ENCODE measurements at places on chromosomes 1 and 21. TPM values are rescaled to one million over a fixed set of nuclear protein-coding genes. Genes with fewer than 3 reads are reported as not detected.
A peak's percentile ranks its signal among the peaks of the same experiment; 100 is the strongest.

GRCh38 chr1:210690236-210690635, 361.5 kb downstream of the HHAT start:
- H3K27ac ChIP-seq: no peak overlapping the region
- no peak overlapping the region for H3K4me3 ChIP-seq
- no peaks in the 10 kb centered on the region for H3K36me3 ChIP-seq
- no peaks in the 10 kb centered on the region for H3K27me3 ChIP-seq
- no peaks in the 10 kb centered on the region for H3K4me1 ChIP-seq

DNA sequence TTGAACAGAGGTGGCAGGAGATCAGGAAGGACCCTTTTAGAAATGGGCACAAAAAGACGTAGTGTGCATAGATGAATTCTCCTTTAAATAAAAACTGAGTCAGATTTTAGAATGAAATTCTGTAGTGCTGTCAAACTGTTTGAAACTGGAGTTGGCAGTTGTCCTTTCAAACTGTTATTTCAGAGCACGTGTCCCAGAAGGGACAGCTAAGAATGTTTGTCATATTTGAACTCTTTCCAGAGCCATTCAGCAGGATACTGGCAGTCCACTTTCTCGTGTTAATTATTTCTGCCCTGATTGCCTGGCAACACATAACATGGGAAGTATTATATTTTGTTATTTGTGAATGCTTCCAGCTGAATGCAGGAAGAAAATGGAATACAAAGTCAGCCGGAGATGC, 212.3 kb upstream of the DPYD start:
- DNase-seq: no peak
- no peaks in the 10 kb centered on the region for H3K4me1 ChIP-seq
- no peaks in the 10 kb centered on the region for H3K27me3 ChIP-seq
- no peaks in the 10 kb centered on the region for H3K36me3 ChIP-seq
- H3K4me3 ChIP-seq: no peak overlapping the region

DNA sequence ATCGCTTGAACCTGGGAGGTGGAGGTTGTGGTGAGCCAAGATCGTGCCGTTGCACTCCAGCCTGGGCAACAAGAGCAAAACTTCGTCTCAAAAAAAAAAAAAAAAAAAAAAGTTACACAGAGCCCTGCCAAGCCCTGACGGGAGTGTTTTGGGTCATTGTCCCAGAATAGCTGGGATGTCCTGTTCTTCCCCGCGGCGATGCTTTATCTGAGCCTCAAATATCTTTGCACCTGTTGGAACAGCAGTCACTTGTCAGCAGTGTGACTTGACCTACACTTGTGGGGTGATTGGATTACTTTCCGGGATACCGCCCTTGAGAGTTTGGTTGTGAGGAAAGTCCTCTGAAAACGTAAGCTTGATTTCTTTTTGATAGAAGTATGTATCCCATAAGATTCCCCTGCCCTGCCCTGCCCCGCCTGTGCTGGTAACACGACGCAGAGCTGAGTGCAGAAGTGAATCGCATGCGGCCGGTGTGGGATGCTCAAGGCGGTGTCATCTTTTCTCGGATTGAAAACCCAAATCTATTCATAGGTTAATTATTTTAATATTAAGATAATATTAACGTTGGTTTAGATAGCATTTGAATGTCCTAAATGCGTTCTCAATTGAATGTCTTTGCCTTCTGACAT, 50.9 kb downstream of the PCNT start:
- no peak overlapping the region for H3K4me3 ChIP-seq
- no peak for DNase-seq
- no peaks in the 10 kb centered on the region for H3K4me1 ChIP-seq
- no peaks in the 10 kb centered on the region for H3K27me3 ChIP-seq
- H3K36me3 ChIP-seq: no peaks in the 10 kb centered on the region
- no peak overlapping the region for H3K27ac ChIP-seq

DNA sequence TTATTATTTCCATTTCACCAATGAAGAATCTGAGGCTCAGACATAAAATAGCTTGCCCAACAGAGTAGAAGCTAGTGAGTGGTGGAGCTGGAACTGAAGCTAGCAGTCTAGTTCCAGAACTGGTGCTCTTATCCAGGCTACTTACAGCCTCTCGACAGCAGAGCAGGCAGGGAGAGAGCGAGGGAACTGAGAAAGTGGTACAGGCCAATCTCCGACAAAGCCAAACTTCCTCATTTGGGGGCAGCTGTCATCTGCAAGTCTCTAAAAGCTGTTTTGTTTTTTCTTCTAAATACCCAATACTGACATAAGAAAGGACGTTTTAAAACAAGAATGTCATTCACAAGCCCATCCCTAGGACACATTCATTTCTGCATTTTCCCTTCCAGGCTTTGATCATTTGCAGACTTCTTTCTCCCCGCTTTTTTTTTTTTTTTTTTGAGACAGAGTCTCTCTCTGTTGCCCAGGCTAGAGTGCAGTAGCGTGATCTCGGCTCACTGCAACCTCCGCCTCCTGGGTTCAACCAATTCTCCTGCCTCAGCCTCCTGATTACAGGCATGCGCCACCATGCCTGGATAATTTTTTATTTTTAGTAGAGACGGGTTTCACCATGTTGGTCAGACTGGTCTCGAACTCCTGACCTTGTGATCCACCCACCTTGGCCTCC, 20.0 kb downstream of the YIPF1 start:
- H3K27me3 ChIP-seq: no peaks in the 10 kb centered on the region
- no peak overlapping the region for H3K4me3 ChIP-seq
- DNase-seq: no peak
- H3K36me3 ChIP-seq: no peaks in the 10 kb centered on the region

GRCh38 chr1:155017041-155017945, 14.7 kb downstream of the ZBTB7B start:
- H3K4me1 ChIP-seq: peaks cover 12% of the 10 kb centered on the region
- H3K27ac ChIP-seq: peak overlapping the region; percentile 89

- no peaks in the 10 kb centered on the region for H3K4me1 ChIP-seq
- no peak overlapping the region for H3K27ac ChIP-seq
- DNase-seq: no peak
- no peak overlapping the region for H3K4me3 ChIP-seq
- H3K27me3 ChIP-seq: no peaks in the 10 kb centered on the region
Measured at GRCh38 chr1:98323906-98324358, 337.6 kb upstream of the SNX7 start.

GRCh38 chr1:247266053-247266452, 10.2 kb downstream of the VN1R5 start:
- H3K27ac ChIP-seq: no peak overlapping the region
- no peaks in the 10 kb centered on the region for H3K4me1 ChIP-seq
- no peak for DNase-seq
- no peaks in the 10 kb centered on the region for H3K36me3 ChIP-seq
- H3K27me3 ChIP-seq: no peaks in the 10 kb centered on the region
- no peak overlapping the region for H3K4me3 ChIP-seq

DNA sequence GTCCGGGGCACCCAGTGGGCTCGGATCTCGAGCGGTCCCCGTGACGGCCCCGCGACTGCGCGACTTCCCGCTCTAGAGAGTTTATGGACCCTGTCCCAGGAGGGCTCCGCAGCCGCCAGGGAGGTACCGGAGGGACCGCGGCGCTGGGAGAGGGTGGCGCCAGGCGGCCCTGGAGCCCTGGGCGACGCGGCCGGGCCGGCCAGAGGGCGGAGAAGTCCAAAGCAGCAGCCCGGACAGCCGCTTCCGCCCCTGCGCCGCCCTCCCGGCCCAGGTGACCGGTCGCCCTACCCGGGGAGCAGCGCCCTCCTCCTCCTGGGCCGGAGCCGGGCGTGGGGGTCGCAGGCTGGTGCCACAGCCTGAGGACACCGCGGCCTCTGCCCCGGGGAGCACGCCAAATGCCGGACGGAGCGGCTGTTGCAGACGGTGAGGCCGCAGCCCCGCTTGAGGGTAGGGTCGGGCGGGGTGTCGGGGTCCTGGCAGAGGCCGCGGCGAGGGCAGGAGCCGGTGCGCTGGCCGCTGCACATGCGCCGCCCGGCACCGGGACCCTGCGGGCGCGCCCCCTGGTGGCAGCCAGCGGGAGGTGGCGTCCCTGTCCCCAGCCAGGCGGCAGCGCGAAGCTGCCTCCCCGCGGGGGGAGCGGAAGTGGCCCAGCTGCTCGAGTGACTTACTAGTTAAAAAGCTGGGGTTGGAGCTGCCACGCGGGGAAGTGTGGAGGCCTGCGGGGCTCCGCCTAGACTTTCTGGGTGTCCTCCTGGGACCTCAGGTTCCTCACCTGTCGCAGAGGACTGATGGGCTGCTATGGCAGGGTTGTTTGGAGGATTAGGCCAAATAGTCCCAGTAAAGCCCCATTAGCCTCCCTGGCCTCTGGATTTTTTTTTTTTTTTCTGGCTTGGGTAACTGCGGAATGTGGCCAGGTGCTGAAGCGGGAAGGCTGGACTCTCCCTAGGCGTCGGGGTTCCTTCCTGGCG, 20.9 kb upstream of the ZNF678 start:
- H3K36me3 ChIP-seq: no peaks in the 10 kb centered on the region
- DNase-seq: peak; percentile 83
- H3K4me3 ChIP-seq: peak overlapping the region; percentile 63
- no peaks in the 10 kb centered on the region for H3K27me3 ChIP-seq

DNA sequence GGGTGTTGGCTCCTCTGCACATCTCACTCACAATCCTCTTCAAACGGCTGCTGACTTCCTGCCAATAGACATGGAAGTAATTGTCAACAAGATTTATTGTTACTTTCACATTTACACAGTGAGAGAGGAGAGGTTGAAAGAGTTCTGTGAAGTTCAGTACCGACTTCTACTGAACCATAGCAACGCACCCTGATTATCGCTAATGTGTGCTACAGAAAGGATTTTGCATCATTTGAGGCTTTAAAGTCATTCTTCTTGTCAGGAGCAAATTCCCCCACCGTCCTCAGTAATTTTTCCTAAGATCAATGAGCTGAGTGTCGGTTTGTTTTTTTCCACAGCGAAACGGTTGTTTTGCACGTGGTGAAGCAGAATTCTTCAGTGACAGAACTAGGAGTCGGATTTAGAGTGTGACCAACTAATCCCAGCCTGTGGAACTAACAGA, 361.0 kb downstream of the ADGRL2 start:
- peak overlapping the region; percentile 3 for H3K4me3 ChIP-seq
- no peaks in the 10 kb centered on the region for H3K27me3 ChIP-seq
- H3K27ac ChIP-seq: no peak overlapping the region
- H3K4me1 ChIP-seq: no peaks in the 10 kb centered on the region
- DNase-seq: no peak
- H3K36me3 ChIP-seq: no peaks in the 10 kb centered on the region

- no peak for DNase-seq
- H3K4me3 ChIP-seq: no peak overlapping the region
- no peaks in the 10 kb centered on the region for H3K4me1 ChIP-seq
- H3K27me3 ChIP-seq: no peaks in the 10 kb centered on the region
Measured at GRCh38 chr1:6152882-6153281, 27.2 kb downstream of the CHD5 start.

The PTCH2 gene
- 8.1 TPM for total RNA-seq

The PPP1R12B gene
- 197 TPM for total RNA-seq

The HRNR gene
- total RNA-seq: not detected

The GJA5 gene
- 10.0 TPM for total RNA-seq

The PAQR6 gene
- total RNA-seq: 0.51 TPM

The IGSF5 gene
- not detected for total RNA-seq

The KLHDC8A gene
- total RNA-seq: not detected

The RSPO1 gene
- 20.7 TPM for total RNA-seq

The NECAP2 gene
- 36.5 TPM for total RNA-seq

The SELP gene
- total RNA-seq: 6.8 TPM
